ENCODE measurements at places on chromosomes 12 and 14. TPM values are rescaled to one million over a fixed set of nuclear protein-coding genes. Genes with fewer than 3 reads are reported as not detected.
A peak's percentile ranks its signal among the peaks of the same experiment; 100 is the strongest.

GRCh38 chr12:25713264-25713663 is 160.2 kb upstream of the LMNTD1 start:
- no peak overlapping the region for H3K4me3 ChIP-seq
- H3K4me1 ChIP-seq: peaks cover 3% of the 10 kb centered on the region
- no peak for DNase-seq

DNA sequence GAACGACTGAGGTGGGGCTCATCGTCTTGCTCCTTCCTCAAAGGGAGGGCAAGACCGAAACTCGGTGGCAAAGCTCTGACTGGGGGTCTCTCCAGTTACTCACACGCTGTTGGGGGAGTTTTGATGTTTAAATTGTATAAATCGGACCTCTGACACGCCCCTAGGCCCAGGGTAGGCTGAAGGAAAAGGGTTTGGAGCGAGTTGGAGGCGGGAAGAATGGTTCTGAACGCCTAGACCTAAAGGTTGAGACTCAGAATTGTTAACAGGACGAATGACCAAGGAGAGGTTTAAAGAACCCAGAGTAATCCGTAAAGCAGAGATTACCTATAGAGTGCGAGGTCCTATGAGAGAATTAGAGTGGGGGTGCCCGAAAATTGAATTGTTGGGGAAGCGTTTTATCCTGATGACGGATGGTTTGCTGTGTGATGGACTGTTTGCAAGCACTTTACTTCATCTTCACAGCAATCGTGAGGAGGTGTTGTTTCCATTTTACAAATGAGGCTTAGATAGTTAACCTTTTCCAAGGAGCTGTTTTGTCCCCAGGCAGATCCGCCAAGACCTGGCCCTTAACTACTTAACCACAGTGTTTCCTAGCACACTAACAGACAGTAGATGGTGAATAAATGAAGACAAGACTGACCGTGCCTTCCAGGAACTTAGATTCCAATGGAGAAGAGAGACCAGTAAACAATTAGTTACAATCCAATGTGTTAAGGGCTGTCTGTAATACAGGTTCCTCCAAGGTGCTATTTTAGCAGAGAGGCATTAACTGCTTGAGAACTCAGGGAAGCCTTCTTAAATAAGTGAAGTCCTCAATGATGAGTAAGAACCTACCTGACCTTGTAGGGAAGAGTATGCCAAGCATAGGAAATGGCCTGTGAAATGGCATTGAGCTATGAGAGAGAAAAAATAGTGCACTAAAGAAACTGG is 929 bp upstream of the UBE2N start:
- peaks cover 26% of the 10 kb centered on the region for H3K4me1 ChIP-seq
- no peaks in the 10 kb centered on the region for H3K27me3 ChIP-seq
- DNase-seq: no peak
- H3K36me3 ChIP-seq: no peaks in the 10 kb centered on the region
- H3K27ac ChIP-seq: peak overlapping the region; percentile 90

DNA sequence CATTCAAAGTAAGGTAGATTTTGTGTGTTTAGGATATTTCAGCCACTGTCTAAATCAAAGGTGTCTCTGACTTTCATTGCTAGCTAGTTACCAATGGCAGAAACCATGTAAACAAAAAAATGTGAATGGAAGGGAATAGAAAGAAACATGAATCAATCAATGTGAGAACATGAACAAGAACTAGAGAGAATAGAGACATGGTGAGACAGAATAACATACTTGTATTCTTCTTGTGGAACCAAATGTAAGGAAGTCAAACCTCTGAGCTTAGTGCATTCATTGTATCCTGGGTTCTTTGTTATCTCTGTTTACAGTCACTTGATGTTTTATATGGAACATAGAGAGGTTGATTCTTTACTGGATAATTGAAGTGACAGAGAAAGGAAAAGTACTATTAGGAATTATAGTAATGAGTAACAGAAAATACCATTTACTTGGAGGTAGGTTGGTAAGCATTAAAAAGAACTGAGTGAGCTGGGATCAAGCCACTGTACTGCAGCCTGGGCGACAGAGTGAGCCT is 2.6 kb upstream of the WNK1 start:
- no peaks in the 10 kb centered on the region for H3K27me3 ChIP-seq
- no peaks in the 10 kb centered on the region for H3K36me3 ChIP-seq
- no peak overlapping the region for H3K27ac ChIP-seq
- peaks cover 15% of the 10 kb centered on the region for H3K4me1 ChIP-seq
- DNase-seq: no peak

DNA sequence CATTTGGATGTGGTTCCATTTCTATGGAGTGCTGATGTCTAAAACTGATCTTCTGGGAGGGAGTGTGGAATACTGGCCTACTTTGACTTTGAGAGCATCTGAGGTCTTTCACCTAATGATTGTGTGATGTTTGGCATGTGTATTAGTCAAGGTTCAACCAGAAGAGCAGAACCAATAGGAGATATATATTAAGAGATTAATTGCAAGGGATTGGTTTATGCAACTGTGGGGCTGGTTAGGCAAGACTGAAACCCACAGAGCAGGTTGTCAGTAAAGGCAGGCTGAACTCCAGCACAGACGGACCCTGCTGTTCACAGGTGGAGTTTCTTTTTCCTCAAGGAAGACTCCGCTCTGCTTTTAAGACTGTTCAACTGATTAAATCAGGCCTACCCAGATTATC is 11.6 kb downstream of the BMAL2 start:
- no peak overlapping the region for H3K4me3 ChIP-seq
- no peak overlapping the region for H3K27ac ChIP-seq
- H3K36me3 ChIP-seq: no peaks in the 10 kb centered on the region
- H3K27me3 ChIP-seq: no peaks in the 10 kb centered on the region
- DNase-seq: no peak
- H3K4me1 ChIP-seq: no peaks in the 10 kb centered on the region

DNA sequence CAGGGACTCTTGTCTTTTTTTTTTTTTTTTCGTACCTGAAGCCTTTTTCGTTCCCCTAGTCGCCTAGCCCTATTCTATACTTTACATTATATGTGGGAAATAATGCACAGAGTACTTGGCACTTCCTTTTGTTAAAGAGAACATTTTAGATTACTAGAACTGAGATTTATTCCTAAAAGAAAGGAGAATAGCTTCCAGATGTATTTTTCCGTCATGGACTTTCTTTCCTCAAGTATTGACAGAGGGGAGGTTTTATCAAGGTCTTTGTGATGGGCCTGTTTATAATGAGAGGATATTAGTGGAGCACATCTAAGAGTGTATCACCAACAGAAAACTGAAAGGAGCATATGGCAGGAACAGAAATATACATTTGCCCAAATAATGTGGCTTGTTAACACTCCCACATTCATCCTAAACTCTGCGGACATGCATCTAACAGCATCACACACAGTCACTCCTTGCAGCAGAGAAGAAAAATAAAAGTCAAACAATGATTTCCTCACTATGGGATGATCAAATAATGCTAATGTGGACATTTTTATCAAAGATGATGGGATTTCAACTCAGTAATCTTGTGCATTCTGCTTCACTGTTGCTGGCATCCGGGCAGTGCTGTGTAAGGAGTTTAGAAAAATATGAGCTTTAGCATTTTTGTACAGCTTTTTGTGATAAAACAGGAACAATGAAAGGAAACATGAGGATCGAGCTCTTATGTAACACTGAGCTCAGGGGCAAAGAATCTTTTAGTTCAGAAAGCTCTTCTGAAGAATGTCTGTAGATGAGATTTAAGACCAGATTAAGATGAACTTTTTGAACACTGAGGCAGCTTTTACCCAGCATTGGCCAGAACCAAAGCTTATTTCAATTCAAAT is 183.1 kb downstream of the EGLN3 start:
- H3K4me3 ChIP-seq: no peak overlapping the region
- no peaks in the 10 kb centered on the region for H3K27me3 ChIP-seq
- H3K27ac ChIP-seq: no peak overlapping the region
- no peaks in the 10 kb centered on the region for H3K36me3 ChIP-seq

DNA sequence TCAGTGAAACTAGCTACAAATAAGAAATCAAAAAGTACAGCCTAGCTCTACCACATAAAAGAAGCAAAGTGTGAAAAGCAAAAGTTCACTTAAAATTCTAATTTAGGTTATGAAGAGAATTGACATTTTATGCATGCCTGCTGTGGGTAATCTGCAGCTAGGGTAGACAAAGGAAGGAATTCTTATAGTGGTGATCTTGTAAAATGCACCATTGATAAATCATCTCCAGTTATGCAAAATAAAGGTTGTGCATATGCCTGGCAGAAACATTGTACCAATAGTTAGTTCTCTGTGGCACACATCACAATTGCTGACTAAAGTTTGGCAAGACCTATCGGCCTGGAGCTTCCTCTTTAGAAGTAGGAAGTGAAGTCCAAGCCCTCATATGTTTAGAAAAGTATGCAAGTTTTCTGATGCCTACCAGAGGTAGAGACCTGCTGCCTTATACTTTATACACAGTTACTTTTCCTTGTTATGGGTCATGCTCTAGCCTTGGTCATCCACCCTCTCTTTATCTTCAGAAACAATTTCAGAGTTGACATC is 78.3 kb downstream of the TSHR start:
- no peaks in the 10 kb centered on the region for H3K36me3 ChIP-seq
- no peak overlapping the region for H3K27ac ChIP-seq
- no peak for DNase-seq
- H3K27me3 ChIP-seq: no peaks in the 10 kb centered on the region
- no peak overlapping the region for H3K4me3 ChIP-seq

DNA sequence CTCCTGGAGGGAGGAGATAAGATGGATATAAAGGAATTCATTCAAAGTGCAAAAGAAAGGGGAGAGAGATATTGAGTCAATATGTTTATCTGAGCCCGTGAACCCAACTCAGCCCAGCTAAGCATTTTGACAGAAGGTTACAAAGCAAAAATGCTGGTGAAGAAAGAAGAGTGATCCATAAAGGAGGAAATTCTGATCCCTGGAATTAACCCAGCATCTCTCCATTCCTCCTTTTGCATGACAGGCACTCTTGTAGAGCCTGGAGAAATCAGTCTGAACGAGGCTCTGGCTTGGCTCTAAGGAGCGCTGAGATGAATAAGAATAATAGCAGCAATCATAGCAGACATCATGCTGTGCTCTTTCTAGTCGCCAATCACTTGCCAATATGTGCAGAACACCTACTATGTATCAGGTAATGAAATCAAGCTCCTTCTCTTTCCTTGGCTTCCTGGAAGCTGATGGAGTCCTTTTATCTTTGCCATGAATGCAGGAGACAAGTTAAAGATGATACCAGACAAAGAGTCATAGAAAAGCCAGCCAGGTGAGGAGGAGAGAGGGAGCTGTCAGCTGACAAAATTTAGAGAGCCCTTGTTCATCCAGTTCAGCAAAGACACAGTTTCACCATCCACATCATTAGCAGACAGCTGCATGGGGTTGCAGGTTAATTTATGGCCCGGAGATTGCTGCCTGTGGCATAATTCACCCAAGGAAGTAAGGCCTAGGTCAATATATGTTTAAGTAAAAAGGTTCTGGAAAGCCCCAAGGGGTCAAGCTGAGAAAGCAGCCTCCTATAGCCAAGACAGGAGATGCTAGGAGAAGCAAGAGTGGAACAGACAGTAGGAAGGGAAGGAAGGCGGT is 476.5 kb upstream of the TBX3 start:
- H3K36me3 ChIP-seq: no peaks in the 10 kb centered on the region
- no peak overlapping the region for H3K4me3 ChIP-seq
- H3K27me3 ChIP-seq: no peaks in the 10 kb centered on the region
- H3K27ac ChIP-seq: no peak overlapping the region
- H3K4me1 ChIP-seq: no peaks in the 10 kb centered on the region
- DNase-seq: no peak

GRCh38 chr14:99015833-99016232 is 256.2 kb downstream of the BCL11B start:
- H3K36me3 ChIP-seq: no peaks in the 10 kb centered on the region
- DNase-seq: no peak
- H3K4me3 ChIP-seq: no peak overlapping the region

DNA sequence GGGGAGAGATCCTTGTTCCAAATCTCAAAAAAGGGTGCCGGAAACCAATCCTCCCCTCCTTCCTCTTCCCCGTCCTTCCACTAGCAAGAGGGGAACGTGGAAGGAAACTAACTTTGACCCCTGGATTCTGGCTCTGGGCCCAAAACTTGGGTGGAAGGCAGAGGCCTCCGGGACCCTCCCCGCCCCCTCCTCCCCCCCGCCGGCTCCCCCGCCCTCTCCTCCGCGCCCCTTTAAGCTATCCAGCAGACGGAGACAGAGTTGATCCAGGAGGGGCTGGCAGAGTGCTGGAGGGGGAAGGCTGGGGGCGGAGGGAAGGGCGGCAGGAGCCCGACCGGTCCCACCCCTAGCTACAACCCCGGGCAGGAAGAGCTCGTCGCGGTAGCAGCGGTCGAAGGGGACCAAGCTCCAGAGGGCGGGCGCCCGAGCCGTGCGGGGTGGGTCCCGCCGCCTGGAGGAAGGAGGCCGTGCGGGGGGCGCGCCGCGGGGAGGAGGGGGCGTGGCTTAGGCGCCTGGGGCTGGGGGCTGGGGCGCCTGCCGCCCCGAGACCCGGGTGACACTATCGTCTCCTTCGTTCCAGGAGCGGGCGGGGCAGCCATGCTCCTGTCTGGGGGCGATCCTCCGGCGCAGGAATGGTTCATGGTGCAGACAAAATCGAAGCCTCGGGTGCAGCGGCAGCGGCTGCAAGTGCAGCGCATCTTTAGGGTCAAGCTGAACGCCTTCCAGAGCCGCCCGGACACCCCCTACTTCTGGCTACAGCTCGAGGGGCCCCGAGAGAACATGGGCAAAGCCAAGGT is at the start of gene NYNRIN:
TSS of gene NYNRIN (plus strand) at position 351 of the 794 bp plus-strand sequence. CDS start at position 595, 244 bp downstream.
- DNase-seq: peak; percentile 35
- H3K27ac ChIP-seq: peak within 1 kb of the TSS; percentile 85
- no peaks in the 10 kb centered on the region for H3K36me3 ChIP-seq
- H3K27me3 ChIP-seq: no peaks in the 10 kb centered on the region

- no peak overlapping the region for H3K4me3 ChIP-seq
- DNase-seq: no peak
- peak overlapping the region; percentile 74 for H3K27ac ChIP-seq
- peaks cover 34% of the 10 kb centered on the region for H3K4me1 ChIP-seq
Observed at GRCh38 chr12:96242597-96242996, 48.4 kb downstream of the ELK3 start.

DNA sequence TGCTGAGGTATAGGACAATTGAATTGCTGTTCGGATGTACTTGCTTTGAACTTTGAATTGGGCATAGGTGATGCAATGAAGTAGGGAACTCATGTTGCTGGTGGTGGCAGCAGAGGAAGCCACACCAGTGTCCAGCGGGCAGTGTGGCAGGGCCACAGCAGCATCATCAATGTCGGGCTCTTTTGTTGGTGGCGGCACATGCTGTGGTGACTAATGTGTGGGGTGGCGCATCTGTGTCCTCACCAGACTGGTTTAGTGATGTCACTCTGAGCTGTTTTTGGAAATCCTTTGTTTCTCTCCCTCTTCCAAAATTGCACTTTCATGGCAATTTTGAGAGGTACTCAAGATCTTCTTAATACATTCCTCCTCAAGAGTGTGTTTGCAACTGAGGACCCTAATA is 187.6 kb downstream of the ETNK1 start:
- no peak for DNase-seq
- H3K4me1 ChIP-seq: no peaks in the 10 kb centered on the region
- no peak overlapping the region for H3K27ac ChIP-seq
- no peaks in the 10 kb centered on the region for H3K27me3 ChIP-seq
- H3K4me3 ChIP-seq: no peak overlapping the region

- no peak overlapping the region for H3K4me3 ChIP-seq
- H3K27me3 ChIP-seq: no peaks in the 10 kb centered on the region
- H3K27ac ChIP-seq: no peak overlapping the region
- peaks cover 43% of the 10 kb centered on the region for H3K4me1 ChIP-seq
- H3K36me3 ChIP-seq: no peaks in the 10 kb centered on the region
Observed at GRCh38 chr14:22428700-22429291, 160.2 kb downstream of the DAD1 start.

IL22 gene
- total RNA-seq: not detected

NANOG gene
- total RNA-seq: not detected

HOXC10 gene
- not detected for total RNA-seq

REP15 gene
- total RNA-seq: 3.1 TPM

RNF212B gene
- not detected for total RNA-seq

Data from upper lobe of left lung (tissue), 6 donors.